ENCODE measurements at places on chromosomes 7 and 10.

- no peak for DNase-seq
Observed at GRCh38 chr10:24963521-24964041, 11.2 kb upstream of the PRTFDC1 start.

DNA sequence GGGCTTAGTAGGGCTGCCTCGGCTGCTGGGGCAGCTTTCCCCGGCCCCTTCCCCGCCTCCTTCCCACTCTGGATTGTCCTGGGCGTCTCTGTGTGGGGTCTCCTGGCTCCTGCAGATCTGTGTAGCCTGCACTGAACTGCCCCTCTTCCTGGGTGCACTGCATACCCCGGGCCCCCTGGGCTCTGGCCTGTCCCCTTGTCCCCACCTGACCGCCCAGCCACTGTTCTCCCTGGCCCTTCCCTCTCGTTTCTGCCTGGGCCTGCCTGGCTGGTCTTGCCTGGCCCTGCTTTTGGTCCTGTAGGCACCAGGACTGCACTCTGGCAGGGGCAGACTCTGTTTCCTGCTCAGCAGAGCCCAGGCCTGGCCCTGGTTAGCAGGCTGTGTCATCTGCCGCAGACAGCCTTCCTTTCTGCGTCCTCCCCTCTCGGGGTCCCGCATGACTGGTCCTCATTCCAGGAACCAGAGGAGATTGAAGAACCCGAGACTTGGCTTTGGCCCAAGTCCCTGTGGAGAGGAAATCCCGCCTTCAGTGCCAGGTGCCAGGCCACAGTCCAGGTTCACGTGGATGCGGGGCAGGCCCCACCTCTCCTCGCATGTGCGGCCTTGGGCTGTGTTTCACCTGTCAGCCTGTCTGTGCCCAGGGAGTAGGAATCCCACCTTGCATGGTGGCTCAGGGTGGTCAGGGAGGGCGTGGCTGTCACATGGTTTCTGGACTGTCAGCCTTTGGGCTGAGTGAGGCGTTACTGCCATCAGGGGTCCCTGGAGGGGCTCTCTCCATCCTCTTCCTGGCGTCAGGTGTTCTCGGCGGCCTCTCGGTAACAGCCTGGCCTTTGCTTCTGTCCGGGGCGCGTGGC is 9.2 kb downstream of the INPP5A start:
- DNase-seq: no peak

- no peak for DNase-seq
Observed at GRCh38 chr7:27210441-27211083, 10.7 kb upstream of the HOXA13 start.

- DNase-seq: no peak
Observed at GRCh38 chr7:91285696-91286355, 21.6 kb downstream of the FZD1 start.

DNA sequence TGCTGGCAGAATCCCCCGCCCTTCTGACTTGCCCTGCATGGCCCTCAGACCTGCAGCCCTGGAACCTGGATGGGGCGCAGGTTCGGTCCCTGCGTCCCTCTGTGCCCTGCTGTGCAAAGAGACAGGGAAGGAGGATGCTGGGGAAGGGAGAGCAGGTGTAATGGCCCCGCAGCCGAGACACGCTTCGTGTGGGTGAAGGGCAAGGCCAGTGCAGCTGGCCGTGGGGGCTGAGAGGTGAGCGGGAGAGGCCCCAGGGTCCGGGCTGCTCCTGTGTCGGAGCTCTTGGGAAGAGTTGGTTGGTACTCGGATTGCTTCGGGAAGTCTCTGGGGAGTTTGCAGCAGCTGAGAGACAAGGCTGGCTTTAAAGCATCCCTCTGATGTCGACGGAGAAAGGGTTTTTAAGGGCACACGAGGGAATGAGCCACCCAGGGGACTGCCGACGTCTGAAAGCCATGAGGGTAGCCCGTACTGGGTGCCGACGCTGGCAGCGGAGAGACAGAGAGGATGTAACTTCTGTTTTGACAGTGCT is 6.5 kb downstream of the ELFN1 start:
- DNase-seq: no peak

DNA sequence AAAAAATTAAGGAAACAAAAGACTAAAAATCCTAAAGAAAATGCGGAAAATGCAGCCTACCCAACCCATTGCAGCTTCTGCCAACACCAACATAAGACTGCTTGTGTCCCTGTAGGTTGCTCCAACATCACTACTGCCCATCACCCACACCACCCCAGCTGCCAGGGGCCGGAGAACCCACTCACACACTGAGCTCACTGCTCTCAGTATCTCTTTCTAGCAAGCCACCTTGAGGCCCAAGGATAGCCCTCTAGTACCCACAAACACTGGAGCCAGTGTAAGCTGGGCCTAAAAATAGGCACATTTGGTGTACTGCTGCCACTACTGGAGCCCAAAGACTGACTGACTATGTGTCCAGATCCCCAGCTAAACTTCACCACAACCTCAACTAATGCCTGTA is 67.3 kb downstream of the MEST start:
- DNase-seq: no peak

DNA sequence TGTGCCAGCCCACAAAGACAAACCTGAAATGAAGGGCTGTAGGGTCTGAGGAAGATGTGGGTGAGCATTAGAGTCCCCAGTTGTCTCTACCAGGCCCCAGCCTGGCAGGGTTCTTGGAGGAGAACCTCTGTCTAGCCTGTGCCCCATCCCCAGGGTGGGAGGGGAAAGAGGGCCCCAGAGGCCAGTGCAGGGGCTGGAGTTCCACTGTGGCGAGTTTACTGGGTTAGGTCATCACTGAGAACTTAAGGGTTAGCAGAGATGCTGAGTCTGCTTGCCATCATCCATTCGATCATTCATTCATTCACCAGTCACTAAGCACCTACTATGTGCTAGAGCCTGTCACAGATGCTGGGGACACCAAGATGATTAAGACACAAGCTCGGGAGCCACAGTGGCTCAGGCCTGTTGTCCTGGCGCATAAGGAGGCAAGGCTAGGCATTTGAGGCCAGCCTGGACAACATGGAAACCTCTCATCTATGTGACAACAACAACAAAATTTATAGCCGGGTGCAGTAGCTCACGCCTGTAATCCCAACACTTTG is 2.6 kb downstream of the ANKRD2 start:
- DNase-seq: no peak

DNA sequence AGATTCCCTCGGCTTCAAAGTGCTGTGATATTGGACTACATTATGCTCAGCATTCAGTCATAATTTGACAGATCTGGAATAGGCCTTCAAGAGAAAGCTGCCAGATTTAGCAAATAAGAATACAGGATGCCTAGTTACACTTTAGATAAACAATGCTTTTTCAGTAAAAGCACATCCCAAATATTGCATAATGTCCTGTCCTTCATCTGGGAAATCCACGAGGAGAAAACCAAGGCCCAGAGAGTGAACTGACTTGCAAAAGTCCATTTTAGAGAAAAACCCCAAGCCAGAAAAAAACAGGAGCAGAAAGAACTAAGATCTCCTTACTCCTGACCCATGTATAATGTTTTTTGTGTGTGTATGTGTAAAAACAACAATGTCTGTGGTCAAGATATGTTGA is 12.0 kb upstream of the BLNK start:
- no peak for DNase-seq

GRCh38 chr10:106436123-106436715 is 728.3 kb downstream of the SORCS1 start:
- DNase-seq: no peak

DNA sequence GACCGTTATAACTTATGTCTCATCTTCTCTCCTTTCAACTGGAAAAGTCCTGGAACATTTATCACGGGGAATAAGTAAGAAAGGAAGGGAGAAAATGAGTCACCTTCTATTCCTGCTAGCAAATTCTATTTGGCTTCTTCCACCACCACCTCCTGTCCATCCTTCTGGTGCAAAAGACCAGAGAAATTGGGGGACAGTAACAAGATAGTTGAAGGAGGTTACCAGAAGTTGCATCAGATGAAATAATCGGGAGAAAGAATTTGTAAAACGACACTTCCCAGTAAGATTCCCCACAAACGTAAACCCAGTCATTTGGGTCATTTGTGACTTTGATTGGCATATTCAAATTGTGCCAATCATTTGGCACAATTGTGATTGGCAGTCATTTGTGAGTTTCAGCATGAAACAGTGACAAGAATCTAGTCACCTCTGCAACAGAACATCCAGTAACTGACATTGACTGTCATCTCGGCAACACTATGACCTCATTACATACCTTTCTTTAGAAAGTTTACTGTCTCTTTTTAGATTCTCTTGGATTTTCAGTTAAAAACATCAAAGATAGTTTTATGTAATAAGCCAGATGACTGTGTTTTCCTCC is 51.3 kb upstream of the PIK3CG start:
- no peak for DNase-seq

- no peak for DNase-seq
Observed at GRCh38 chr7:158743219-158743618, 38.6 kb upstream of the NCAPG2 start.

GRCh38 chr7:124088590-124088989 is 55.7 kb upstream of the TMEM229A start:
- no peak for DNase-seq

- no peak for DNase-seq
Observed at GRCh38 chr10:76560338-76560737, 1077.3 kb downstream of the KCNMA1 start.

DNA sequence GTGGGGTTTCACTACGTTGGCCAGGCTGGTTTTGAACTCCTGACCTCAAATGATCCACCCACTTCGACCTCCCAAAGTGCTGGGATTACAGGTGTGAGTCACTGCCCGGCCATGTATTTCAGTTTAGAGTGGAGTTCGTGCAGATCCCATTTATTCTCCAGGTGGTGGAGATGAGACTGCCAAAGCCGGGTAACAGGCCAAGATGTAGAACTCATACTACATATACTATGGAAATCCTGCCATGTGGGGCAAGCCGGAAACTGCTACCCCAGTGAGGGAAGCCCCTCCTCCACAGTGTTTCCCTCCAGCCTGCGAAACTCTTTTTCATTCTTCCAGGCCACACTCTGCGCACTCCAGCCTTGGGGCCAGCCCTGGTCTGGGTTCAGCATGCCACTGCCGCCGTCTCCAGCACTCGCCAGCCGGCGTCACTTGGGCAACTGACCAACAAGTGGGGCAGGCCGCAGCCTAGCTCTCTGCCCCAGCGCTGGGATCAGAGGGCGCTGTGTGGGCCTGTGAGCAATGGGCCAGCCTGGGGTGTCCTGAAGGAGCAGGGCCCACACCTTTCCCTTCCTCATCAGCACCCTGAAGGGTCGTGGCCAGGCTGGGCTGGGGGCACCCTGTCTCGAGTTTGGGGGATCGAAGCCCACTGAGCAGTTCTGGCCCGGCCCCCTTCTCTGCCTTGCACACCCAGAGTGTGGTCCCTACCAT is 122.0 kb downstream of the TRRAP start:
- no peak for DNase-seq

GRCh38 chr10:5292196-5292735 is 72.5 kb upstream of the UCN3 start:
- no peak for DNase-seq

DNA sequence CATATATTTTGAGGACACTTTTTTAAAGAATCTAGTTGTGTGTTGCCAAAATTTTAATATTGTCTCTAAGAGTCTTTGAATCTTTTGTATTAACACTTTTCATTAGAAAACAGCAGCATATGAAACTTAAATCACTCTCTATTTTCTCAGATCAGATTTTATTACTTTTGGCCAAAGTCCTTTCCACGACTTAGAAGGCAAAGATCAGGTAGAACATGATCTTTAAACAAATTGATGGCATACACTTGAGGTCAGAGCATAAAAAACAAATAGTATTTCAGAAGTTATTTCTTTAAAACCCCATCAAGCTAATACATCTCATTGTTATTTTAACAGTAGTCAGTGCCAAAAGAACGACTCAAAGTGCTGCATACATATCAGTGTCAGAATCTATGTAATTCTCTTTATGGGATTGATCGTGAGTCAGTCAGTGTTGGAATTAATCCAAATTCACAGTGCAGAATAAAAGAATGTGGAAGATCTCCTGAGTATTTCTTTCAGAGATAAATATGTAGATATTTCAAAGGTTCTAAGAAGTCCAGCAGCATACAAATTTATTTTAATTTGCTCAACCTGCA is 9.6 kb upstream of the AGMO start:
- DNase-seq: no peak

GRCh38 chr7:26965724-26966123 is 101.3 kb upstream of the SKAP2 start:
- DNase-seq: no peak

DNA sequence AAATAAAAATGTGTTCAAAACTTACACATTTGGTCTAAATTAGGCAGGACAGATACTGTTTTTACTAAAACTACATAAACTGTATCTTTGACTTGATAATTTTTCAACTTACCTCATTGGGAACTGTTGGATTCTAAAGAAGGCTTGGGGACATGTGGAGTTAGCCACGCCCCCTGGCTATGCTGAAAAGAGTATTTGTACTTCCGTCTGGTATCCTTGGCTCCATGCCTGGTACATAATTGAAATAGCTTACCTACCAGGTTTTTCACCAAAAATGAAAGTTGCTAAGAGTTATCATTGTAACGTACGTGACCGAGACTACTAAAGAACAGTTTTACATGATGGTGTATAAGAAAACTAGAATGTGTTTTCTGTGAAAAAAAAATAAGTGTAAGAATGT is 604.8 kb upstream of the IGFBP3 start:
- no peak for DNase-seq

GRCh38 chr10:126252884-126253610 is 135.2 kb downstream of the ADAM12 start:
- DNase-seq: no peak

GRCh38 chr7:33762151-33762910 is 143.0 kb upstream of the BMPER start:
- no peak for DNase-seq

DNA sequence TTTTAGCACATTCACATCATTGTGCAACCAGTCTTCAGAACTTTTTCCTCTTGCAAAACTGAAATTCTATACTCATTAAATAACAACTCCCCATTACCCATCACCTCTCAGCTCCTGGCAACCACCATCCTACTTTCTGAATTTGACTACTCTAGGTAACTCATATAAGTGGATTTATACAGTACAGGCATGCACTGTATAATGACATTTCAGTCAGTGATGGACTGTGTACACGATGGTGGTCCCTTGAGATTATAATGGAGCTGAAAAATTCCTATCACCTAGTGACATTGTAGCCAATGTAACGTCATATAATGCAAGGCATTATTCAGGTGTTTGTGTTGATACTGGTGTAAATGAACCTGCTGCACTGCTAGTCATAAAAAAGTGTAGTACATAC is 60.1 kb downstream of the BTRC start:
- DNase-seq: no peak

DNA sequence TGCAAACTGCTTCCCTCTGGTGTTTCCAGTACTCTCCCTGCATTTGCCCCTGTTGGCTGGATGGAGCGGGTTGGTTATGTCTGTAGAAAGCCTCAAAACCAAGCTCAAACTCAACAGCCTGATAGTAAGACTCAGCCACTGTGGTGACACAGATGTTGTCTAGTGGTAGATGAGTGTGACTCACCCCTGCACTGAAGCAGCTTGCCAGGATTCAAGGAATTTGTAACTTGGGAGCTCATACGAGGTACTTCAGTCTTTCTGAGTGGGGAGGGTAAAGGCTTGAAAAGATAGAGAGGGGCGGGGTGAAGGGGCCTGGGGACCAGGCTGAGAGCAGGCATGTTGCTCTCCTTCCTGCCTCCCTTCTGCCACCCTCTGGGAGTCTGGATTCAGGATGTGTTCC is 22.9 kb upstream of the AQP1 start:
- no peak for DNase-seq

GRCh38 chr10:44619521-44619920 is 234.6 kb upstream of the CXCL12 start:
- DNase-seq: no peak

- DNase-seq: no peak
Observed at GRCh38 chr10:60144099-60144498, 237.7 kb upstream of the CCDC6 start.

Data from stimulated activated CD4-positive, alpha-beta T cell treated with anti-CD3 and anti-CD28 coated beads, Interleukin-1b, Interleukin-23, amount 100 ng/mL, for 1 hour (primary cell).